ENCODE measurements at places on chromosomes 7 and 10.
A peak's percentile ranks its signal among the peaks of the same experiment; 100 is the strongest.

DNA sequence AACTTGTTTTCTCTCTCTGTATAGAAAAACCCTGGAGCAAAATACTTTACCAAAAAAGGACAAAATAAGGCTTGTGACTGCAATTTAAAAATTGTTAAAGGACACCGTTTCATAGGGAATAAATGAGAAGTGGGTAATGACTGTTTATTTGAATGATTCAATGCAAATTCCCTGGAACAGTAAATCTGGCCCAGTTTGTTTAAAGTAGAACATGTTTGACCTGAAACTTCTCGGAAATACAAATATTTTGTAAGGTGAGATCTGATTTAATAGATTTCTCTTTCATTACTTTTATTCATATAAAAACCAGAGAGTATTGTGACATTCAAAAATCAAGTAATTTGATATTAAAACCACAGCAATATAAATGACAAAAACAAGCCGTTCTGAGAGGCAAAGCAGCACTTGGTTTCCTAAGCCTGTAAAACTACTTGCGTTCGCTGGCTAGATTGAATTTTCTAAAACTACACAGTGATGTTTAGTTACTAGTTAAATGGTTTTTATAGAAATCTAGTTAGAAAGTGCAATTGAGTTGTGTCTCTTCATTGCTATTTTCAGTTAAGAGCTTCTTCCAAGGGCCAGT is 76.8 kb upstream of the PITRM1 start:
- DNase-seq: no peak

DNA sequence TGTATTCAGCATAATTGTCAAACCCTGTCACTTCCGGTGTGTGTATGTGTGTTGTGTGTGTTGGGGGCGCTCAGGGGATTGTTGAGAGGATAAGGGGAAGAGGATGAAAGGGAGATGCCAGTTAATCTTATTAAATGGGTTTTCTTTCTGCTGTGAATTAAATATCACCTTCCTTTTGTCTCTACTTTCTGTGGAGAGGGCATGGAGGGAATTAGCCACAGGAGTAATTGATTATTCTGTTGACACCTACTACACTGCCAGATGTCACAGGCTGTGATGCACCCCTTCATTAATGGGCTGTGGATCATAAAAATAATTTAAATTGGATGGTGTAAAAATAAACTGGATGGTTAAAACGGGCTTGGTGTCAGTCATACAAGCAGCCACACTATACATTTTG is 311.9 kb downstream of the MDFIC start:
- no peak for DNase-seq

GRCh38 chr7:84637568-84638338 is 443.2 kb upstream of the SEMA3A start:
- DNase-seq: peak; percentile 22

- DNase-seq: no peak
Measured at GRCh38 chr10:75050149-75050919, 61.1 kb upstream of the SAMD8 start.

DNA sequence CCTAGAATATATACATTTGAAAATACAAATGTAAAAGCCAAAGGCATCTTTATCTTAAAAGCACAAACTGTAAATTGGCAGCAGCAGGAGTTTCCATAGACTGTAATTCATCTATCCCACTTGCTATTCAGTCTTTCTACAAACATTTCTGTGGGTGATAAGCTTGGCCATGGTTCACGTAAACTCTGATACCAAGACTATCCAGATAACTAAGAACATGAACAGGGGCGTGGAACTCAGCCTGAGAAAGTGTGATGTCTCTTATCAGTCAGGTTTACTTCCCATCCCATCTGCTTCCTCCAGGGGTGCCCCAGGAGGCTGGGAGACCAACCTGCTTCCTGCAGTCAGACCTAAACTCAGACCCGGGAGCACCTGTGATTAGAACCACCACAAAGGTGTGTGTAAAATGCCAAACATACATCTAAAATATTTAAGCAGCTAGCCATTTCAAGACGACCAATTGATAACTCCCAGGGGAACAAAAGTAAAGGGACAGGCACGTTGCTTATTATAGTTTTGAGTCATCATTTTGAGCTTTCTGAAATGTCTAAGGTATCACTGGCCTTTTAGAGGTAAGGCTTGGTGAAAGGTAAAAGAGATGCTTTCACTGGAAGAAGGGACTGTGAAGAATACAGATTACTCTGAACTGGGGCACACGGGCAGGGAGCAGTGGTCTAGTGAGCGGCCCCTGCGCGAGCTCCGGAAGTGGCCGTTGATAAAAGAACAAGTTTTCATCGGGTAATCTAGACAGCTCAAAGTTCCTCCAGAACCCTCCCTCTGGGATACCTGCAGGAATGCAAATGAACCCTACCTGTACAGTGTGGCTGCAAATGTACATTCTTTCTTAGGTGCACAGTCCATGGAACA is 51.5 kb downstream of the RSU1 start:
- no peak for DNase-seq

DNA sequence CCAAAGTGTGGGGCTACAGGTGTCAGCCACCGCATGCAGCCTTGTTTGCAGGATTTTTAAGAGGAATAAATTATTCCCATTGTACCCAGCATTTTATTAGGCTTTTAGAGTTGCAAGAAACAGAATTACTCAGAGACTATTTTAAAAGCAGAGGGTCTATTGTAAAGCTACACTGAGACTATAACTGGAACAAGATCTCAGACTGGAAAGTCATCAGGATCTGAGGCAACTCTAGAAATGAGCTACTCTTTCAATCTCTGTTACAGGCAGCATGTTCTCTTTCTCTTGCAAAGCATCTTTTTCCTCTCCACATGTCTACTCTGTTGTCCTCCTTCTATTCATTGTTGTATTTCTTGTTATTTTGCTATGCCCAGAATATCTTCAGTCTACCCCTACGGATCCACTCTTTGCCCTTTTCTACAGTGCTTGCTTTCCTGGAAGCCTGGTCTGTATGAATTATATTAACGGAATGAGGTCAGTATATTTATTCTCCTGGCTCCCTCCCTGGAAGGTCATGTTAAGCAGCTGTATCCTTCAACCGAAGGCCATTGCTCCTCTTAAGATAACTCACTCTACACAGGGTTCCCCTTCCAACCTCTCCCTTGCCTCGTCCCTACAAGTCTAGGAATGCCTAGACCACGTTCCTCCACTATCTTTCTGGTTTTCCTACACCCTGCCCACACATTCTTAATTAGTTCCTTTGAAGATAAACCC is 27.7 kb upstream of the MICU1 start:
- DNase-seq: no peak

- DNase-seq: peak; percentile 50
Measured at GRCh38 chr10:127694580-127695193, 42.3 kb upstream of the FOXI2 start.

DNA sequence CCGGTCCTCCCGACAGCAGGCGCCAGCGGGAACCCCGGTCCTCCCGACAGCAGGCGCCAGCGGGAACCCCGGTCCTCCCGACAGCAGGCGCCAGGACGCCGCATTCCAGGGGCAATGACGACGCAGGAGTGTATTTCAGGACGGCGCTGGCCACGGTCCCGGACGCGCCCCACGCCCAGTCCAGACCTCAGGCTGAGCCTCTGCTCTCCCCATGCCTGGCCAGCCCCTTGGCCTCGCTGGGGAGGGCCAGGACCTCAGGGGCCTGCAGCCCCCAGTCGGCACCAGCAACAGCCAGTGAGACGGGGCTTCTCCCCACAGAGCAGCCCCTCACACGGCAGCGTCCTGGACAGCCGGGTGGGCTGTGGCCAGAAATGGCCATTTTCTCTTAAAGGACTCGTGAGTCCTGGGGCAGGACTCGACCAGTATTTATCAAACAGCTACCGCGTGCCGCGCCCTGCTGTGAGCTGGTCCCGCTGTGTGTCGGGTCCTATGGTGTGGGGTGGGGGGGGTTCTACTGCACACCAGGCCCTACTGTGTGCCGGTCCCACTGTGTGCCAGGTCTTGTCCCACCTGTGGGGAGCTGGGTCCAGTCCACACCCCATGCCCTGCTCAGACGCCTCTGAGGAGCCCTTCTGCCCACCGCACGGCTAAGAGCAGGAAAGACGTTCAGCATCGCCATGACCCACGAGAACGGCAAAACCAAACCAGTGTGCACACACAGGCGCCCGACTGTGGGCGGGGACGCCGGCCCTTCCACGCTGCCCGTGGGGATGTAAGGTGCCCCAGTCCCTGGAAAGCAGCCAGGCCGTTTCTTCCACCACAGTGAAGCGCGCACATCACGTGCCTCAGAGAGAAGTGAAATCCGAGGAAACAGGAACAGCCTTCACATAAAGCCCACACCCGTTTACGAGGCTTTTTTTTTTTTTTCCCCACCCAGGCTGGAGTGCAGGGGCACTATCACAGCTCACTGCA is 33.3 kb downstream of the GET4 start:
- DNase-seq: peak; percentile 96

DNA sequence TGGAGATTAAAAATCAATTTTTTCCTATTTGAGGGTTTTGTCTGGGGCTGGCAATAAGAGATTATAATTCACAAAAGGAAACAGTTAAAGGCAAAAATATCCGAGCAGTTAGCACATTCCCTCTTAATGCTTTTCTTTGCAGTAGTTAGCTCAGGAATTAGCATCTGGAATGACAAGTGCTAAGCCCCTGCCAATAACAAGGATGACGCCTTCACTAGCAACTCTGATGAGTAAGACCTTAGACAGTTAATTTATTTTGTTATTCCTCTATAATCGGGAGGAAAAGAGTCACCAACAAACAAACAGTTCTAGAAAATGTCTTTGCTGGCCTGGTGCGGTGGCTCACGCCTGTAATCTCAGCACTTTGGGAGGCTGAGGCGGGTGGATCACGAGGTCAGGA is 151.3 kb downstream of the TRIL start:
- no peak for DNase-seq

DNA sequence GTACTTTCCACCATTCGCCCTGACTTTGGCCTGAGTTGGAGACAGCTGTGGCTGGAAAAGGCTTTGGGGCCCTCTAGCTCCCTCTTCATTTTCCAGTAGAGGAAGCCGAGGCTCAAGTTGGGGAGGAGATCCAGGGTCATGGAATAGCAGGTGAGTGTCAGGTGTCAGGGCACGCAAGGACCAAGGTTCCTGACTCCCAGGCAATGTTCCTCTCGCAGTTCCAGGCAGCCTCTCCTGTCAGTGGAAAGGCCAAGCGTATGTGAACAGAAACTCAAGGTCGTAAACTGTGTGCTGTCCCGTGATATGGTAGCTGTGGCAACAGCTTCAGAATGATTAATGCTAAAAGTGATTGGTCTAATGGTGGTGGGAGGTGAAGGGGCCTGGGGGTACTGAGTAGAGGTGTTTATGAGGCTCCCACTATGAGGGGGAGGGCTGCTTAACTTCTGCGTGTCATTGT is 13.2 kb downstream of the ADAMTS14 start:
- DNase-seq: no peak

DNA sequence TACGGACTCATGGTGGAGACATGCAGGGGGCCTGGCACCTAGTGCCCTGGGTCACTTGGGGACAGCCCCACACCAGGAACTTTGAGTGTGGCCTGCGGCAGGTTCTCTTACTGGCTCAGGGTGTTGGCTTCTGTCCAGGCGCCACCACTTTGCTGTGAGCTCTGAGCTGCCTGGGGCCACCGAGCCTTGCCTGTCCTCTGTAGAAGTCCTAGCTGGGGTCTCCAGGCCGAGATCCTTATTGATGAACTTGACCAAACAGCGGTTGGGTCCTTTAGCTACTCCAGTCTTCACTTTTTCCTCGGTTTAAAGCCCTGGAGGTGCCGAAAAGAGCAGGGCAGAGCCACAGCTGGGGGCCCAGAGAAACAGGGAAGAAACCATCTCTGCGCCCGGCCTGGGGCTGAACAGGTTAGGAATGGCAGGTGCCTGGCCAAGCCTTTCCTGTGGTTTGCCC is 41.3 kb downstream of the ZNF467 start:
- no peak for DNase-seq

GRCh38 chr7:1059200-1060091 is 15.1 kb downstream of the GPR146 start:
- peak; percentile 14 for DNase-seq

GRCh38 chr10:359093-359492 is 223.8 kb downstream of the ZMYND11 start:
- no peak for DNase-seq

DNA sequence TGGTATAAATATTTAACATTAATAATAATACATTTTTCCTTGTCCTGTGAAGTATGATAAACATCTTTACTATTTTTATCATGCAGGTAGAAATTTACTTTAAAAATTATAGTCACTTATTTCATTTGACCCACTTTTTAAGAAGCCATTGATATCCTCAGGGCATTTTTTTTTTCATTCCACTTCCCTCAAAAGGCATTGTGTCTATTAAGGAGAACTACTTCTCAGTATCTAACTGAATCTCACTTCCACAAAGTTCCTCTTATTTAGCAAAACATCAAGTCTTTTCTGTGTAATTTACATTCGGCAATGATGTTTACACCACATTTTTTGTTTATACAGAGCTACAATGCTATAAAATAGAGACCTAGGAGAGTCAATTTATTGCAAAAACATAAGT is 388.2 kb upstream of the AKR1E2 start:
- DNase-seq: no peak

DNA sequence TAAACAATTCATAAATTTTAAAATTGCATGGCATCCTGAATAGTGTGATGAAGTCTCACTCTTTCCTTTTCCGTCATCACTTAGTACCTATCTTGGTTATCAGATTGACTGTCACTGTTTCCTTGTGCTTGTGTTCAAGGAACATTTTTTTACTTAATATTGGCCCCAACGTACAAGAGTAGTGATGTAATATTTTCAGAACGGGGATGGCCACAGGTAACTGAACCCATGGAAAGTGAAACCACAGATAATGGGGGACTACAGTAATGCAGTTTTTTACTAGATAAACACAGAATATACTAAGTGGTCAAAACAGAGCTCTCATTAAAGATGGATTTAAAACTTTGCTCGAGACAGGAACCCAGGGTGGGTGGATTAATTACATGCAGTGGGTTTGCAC is 85.4 kb downstream of the MACC1 start:
- no peak for DNase-seq

- no peak for DNase-seq
Measured at GRCh38 chr10:69884024-69884367, 82.3 kb downstream of the COL13A1 start.

GRCh38 chr10:132858121-132859081 is 72.5 kb upstream of the NKX6-2 start:
- DNase-seq: no peak

- no peak for DNase-seq
Measured at GRCh38 chr7:77923419-77923818, 124.8 kb downstream of the PHTF2 start.

DNA sequence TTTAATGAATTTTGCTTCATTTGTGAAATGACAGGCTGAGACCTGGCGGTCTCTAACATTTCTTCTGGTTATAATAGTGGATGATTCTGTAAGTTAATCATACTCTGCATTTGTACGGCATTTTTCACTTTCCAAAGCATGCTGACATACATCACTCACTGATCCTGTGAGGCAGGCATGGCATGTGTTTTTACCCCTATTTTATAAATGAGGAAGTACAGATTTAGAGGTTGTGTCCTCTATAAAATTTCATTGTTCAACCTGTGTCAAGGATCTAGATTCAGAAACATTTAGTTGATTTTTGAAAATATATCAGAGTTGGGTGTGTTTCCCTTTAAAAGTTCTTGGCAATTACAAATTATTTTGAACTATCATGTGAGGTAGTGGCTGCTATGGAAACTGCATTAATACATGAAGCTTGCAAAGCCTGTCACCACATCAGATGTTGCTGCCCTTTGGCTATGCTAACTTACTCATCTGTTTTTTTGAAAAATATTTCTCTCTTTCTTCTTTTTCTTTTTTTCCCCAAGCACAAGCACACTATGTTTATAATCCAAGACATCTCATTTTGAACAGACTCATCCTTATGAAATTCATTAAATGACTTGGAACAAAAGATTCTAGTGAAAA is 172.7 kb downstream of the GNAI1 start:
- DNase-seq: no peak

GRCh38 chr7:155450558-155450969 is 7.4 kb upstream of the EN2 start:
- no peak for DNase-seq
